Adrenal gland (tissue), 19 donors: ENCODE measurements at places on chromosomes 12 and 14. TPM values are rescaled to one million over a fixed set of nuclear protein-coding genes. Genes with fewer than 3 reads are reported as not detected.
A peak's percentile ranks its signal among the peaks of the same experiment; 100 is the strongest.

- no peak for DNase-seq
Measured at GRCh38 chr12:119255314-119255713, 76.6 kb downstream of the HSPB8 start.

DNA sequence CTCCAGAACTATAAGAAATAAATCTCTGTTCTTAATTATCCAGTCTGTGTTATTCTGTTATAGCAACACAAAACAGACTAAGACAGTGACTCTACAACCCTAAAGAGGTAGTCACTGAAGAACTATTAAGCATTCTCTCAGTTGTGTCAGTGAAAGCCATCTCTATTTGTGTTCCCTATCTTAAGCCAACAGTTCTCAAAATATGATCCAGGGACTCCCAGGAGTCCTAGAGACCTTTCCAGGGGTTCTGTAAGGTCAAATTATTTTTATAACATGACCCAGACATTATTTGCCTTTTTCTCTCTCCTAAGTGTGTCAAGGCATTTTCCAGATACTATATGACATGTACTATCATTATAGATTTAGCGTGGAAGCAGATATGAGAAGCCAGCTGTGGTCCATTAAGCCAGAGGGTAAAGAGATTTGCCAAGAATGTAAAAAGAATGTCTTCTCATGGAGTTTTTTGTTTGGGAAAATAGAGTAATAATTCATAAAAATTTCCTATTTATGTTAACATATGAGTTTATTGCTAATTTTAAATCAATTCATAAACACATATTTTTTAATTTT, 315.8 kb downstream of the RGS6 start:
- DNase-seq = no peak

DNA sequence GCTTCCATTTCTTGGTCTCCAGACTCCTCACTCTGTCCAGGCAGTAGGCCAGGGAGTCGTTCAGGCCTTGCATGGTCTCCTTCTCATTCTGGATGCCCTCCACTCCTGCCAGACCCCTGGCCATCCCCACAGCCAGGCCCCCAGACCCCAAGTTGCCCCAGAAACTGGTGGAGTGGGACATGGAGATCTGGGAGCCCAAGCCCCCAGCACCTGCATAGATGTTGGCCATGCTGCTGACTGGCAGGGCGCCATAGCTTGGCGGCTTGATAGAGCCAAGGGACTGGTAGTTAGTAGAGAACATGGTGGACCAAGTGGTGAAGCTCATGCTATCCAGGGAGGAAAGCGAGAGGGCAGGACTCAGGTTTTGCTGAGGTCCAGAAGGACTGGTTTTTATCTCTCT, 21.2 kb upstream of the INSM2 start:
- no peak for DNase-seq

GRCh38 chr14:94465042-94465441, 11.0 kb downstream of the SERPINA9 start:
- DNase-seq = no peak

Gene TMEM229B
- polyA plus RNA-seq = 12.0 TPM

DNA sequence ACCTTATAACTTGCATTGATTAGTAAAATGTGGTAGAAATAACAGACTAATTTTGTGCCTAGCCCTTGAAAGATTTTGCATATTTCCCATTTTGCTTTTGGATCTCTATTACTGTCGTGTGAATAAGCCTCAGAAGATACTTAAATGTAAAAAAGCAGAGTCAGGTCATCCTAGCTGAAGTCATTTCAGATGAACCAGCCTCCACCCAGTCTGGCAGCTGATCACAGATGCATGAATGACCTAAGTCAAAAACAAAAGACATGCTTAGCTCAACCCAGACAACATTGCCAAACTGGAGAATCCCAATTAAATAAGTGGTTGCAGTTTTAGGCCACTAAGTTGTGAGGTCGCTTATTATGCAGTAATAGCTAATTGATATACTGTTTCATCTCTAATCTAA, 349.9 kb downstream of the C12orf50 start:
- DNase-seq = no peak

GRCh38 chr14:100710391-100710790, 16.3 kb upstream of the DLK1 start:
- no peak for DNase-seq

- DNase-seq = no peak
Measured at GRCh38 chr12:2152134-2152533, 99.3 kb downstream of the CACNA1C start.

Gene PRB2
- polyA plus RNA-seq = not detected

- DNase-seq = no peak
Measured at GRCh38 chr14:20472536-20473169, 3.4 kb downstream of the PNP start.

DNA sequence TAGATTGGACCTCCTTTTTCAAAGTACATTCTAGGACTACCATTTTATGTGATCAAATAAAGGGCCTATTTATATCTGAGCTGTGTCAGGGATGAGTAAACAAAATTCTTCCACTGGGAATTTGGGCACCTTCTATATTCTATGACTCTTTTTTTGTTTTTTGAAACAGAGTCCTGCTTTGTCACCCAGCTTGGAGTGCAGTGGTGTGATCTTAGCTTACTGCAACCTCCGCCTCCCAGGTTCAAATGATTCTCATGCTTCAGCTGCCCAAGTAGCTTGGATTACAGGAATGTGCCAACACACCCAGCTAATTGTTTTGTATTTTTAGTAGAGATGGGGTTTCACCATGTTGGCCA, 64.8 kb downstream of the DRAM1 start:
- DNase-seq = no peak

DNA sequence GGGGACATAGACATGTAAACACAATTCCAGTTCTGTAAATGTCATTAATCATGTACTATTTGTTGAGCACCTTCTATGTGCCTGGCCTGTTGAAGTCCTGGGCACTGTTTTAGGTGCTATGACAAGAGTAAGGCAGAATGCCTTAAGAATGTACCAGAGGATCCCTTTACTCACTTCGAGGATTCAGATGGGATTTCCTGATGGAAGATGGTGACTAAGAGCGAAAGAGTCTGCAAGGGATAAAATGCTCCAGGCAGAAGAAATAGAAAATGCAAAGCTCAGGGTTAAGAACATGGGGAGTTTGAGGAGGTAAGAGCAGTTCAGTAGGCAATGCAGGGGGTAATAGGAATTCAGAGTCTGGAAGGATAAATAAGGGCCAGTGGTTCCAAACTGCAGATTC, 671.3 kb upstream of the TBX3 start:
- DNase-seq = no peak

Gene IL31
- not detected for polyA plus RNA-seq

DNA sequence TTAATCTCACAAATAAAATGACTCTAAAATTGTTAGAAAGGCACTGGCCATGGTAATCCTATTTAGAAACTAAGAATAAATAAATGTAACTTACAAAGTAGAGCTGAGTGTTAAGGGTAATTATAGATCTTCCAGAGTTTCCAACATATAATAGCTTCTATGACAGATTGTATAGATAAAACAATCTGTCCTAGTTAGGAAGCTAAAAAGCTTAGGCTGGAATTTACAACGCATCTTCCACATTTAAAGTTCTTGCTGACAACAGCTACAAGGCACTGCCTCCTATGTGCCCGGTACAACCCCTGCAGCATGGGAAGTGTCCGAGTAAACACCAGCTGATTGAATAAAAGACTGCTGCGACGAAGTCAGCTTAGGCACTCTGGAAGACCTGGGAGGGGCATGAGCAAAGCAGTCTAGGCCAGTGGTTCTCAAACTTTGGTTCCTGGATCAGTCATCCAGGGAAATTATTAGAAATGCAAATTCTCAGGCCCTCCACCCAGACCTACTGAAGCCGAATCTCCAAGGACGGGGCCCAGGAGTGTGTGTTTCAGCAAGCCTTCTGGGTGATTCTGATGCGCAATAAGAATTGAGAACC, 635.6 kb upstream of the TBX3 start:
- DNase-seq = peak; percentile 75

DNA sequence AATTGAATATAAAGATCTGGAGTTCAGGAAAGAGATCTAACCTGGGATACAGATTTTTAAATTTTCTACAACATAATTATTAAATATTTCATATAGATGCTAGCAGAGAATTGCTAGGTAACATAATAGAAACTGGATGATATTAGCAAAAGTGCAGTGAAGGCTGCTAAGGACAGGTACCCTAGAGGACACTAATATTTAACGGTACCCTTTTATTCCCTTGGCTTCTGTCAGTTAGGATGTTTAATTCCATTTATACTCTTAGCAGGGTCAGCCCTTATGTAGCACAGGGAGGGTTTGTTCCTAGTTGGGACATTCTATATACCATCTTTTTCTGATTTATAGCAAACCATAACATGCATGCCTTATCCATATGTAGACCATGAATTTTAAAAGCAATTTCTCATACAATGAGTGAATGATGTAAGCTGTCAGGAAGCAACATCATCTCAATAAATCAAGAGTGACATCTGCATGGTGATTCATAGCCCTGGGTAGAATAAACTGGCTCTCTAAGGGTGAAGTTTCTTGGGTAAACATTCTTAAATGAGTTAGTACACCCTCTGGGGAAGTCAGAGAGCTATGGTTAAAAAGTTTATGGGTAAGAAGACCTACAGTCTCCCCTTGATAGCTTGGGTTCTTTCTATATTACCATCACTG, 404.4 kb upstream of the MGAT4C start:
- DNase-seq = no peak

GRCh38 chr14:57845802-57846531, 19.9 kb downstream of the SLC35F4 start:
- DNase-seq = no peak

DNA sequence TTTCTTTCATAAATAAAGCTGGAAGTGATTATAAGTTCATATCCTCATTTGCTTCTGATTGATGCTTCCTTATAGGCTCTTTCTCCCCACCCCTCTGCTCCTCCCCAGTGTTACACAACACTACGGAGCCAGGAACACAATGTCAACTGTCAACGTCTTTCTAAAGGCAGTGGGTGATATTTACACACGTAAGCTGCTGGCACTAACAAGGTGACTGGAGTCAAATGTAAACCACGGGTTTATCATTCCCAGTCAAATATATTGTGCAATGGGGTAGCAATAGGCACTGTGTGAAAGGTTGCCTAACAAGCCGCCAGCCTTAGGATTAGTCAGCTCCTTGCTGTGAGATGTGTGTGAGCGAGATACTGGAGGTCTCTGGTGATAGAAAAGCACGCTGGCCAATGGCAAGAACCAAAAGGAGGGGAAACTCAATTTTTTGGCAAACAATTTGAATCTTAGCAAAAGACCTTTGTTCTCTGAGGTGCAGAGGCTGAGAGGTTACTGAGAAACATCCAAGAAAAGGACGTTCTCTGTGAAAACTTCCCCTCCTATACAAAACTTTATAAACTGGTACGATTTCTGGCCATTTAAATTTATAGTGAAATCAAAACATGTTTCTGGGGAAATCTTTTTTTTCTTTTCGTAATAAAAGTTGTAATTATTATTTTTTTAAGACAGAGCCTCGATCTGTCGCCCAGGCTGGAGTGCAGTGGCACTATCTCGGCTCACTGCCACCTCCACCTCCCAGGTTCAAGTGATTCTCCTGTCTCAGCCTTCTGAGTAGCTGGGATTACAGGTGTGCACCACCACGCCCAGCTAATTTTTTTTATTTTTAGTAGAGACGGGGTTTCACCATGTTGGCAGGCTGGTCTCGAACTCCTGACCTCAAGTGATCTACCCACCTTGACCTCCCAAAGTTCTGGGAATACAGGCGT, 22.3 kb upstream of the HECTD1 start:
- DNase-seq = peak; percentile 85

- no peak for DNase-seq
Measured at GRCh38 chr14:102341566-102341965, 21.1 kb downstream of the CINP start.

Gene TMTC2
- 2.5 TPM for polyA plus RNA-seq

GRCh38 chr14:71588028-71588427, 344.2 kb upstream of the RGS6 start:
- no peak for DNase-seq

Gene FLRT2
- polyA plus RNA-seq = 20.3 TPM

GRCh38 chr12:95529693-95530225, 21.5 kb downstream of the USP44 start:
- no peak for DNase-seq

GRCh38 chr14:87017335-87017734, 975.6 kb downstream of the GALC start:
- DNase-seq = no peak

DNA sequence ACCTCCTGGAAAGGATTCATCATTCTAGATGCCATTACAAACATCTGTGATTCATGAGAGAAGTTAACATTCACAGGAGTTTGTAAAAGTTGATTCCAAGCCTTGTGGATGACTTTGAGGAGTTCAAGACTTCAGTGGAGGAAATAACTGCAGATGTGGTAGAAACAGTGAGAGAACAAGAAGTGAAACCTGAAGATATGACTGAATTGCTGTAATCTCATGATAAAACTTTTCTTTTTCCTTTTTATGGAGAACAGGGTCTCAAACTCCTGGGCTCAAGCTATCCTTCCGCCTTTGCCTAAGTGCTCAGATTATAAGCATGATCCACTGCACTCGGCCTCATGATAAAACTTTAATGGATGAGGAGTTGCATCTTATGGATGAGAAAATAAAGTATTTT, 64.5 kb upstream of the GTF2A1 start:
- DNase-seq = no peak

Gene SUDS3
- 13.3 TPM for polyA plus RNA-seq

GRCh38 chr12:87317302-87317701, 711.9 kb downstream of the C12orf50 start:
- no peak for DNase-seq

Gene SLC10A1
- not detected for polyA plus RNA-seq

GRCh38 chr12:84732828-84733340, 179.7 kb downstream of the SLC6A15 start:
- DNase-seq = no peak

GRCh38 chr12:47742253-47742825, 16.3 kb downstream of the RAPGEF3 start:
- peak; percentile 54 for DNase-seq

Gene DNAH10
- polyA plus RNA-seq = 0.59 TPM

- DNase-seq = no peak
Measured at GRCh38 chr14:87149583-87150354, 843.2 kb downstream of the GALC start.

DNA sequence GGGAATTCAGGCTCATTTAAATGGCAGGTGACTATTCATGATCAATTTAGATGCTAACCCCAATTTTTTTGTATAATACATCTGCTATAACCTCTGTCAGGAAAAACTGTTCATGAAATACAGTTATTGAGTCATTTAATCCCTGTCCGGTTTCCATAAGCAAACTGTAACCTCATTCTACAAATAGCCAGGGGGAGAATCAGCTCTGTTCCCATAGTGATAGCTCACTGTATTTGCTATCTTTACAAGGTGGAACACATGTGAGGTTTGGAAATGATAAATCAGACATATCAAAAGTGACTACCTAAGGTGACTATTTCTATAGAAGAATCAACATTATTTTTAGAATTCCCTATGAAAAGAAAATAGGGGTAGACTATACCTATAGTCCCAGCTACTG, 38.6 kb upstream of the VPS33A start:
- DNase-seq = no peak

Gene KRT6C
- not detected for polyA plus RNA-seq

GRCh38 chr14:103519837-103520212, 2.8 kb downstream of the CKB start:
- DNase-seq = no peak

GRCh38 chr12:23889069-23889440, 60.4 kb downstream of the SOX5 start:
- DNase-seq = no peak

Gene RHEBL1
- polyA plus RNA-seq = 0.26 TPM

Gene DEGS2
- not detected for polyA plus RNA-seq

GRCh38 chr12:123091230-123092150, 59.4 kb downstream of the PITPNM2 start:
- no peak for DNase-seq

Gene RDH12
- polyA plus RNA-seq = 24.8 TPM

GRCh38 chr12:25801734-25802133, 156.7 kb upstream of the RASSF8 start:
- DNase-seq = no peak

- peak; percentile 3 for DNase-seq
Measured at GRCh38 chr14:30194741-30195148, 267.1 kb upstream of the PRKD1 start.
